ENCODE measurements at places on chromosomes 2 and 18. TPM values are rescaled to one million over a fixed set of nuclear protein-coding genes. Genes with fewer than 3 reads are reported as not detected.

Gene TNP1
- polyA plus RNA-seq, result 0.61 TPM

Gene NT5C1B
- 0.69 TPM for polyA plus RNA-seq

Gene SERPINB13
- 0.08 TPM for polyA plus RNA-seq

Gene SULT1C4
- 16.7 TPM for polyA plus RNA-seq

Gene TUBA3E
- polyA plus RNA-seq, result not detected

Gene CREG2
- polyA plus RNA-seq, result 3.8 TPM

Gene LOXHD1
- polyA plus RNA-seq, result 3.6 TPM

Gene STAT4
- polyA plus RNA-seq, result not detected

Gene DCC
- polyA plus RNA-seq, result 0.26 TPM

Gene TMEM247
- polyA plus RNA-seq, result not detected

Gene GPR45
- polyA plus RNA-seq, result not detected

Gene MTCL1
- 29.1 TPM for polyA plus RNA-seq

Gene SLC38A11
- 9.2 TPM for polyA plus RNA-seq

Gene LYPD1
- 9.6 TPM for polyA plus RNA-seq

Gene LRATD1
- 41.0 TPM for polyA plus RNA-seq

Gene PSMD1
- 84.2 TPM for polyA plus RNA-seq

Gene PJVK
- 7.2 TPM for polyA plus RNA-seq

Gene AGAP1
- polyA plus RNA-seq, result 25.1 TPM

Gene GPR17
- 2.6 TPM for polyA plus RNA-seq

Gene RNU2-63P
- not detected for polyA plus RNA-seq

Gene MTA3
- 37.1 TPM for polyA plus RNA-seq

Gene SLC9A4
- 0.18 TPM for polyA plus RNA-seq

Gene NXPH2
- polyA plus RNA-seq, result 21.4 TPM

Gene CELF4
- polyA plus RNA-seq, result 0.88 TPM

Gene NPPC
- not detected for polyA plus RNA-seq

Gene COL4A4
- 0.21 TPM for polyA plus RNA-seq
